ENCODE measurements at places on chromosomes 16 and 17.

- no peak for DNase-seq
These were observed 7.6 kb downstream of the PITPNA start for GRCh38 chr17:1554751-1555540.

DNA sequence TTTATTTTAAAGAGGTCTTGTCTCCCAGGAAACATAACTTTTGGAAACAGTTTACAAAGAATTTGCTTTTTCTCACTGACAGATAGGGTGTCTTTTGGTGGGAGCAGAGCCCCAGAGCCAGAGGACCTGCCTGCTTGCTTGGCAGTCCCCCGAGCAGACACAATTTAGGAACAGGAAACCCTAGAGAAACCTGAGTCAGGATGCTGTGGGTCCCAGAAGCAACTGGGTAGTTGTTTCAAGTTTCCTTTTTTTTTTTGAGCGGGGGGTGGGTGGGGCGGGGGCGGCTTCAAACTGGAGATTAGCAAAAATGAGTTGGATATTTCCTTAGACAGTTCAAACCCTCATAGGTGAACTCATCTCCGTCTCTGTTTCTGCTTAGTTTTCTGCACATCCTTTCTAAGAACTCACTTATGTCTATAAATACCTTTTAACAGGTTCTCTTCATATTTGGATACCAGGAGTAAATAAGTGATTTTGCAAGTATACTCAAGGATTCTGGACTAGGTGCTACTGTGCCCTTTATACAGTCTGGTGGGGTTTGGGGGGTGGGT lies 135.1 kb downstream of the PRKCA start:
- no peak for DNase-seq

GRCh38 chr16:11006656-11007055 lies 62.3 kb downstream of the CLEC16A start:
- no peak for DNase-seq

DNA sequence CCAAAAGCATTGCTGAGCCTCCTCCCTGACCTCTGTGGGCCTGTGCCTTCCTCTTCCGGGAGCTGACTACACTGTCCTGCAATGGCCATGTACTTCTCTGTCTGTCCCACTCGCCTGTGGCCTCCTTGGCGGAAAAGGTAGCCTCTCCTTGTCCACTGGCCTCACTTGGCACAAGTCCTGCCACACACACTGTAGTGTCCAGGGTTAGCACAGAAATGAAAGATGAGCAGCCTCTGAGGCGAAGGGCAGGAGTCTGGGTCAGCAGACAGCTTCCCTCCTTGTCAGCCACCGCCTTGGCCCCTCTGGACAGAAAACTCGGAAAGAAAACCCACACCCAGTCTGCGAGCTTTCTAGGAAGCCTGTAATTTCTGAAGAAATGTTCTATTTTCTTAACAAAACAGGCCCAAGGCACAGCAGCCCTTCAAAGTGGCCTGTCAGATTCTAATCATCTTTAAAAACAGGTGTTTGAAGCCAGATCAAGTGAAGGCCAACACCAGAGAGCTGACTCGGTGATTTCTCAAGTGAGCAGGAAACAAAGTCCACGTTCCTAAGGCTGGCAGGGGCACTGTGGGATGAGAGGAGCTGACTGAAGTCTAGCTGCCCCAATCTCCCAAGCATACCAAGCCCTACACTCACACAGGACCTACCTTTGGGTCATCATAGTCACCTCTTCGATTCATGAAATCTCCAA lies 67.2 kb downstream of the GTF3C1 start:
- no peak for DNase-seq

DNA sequence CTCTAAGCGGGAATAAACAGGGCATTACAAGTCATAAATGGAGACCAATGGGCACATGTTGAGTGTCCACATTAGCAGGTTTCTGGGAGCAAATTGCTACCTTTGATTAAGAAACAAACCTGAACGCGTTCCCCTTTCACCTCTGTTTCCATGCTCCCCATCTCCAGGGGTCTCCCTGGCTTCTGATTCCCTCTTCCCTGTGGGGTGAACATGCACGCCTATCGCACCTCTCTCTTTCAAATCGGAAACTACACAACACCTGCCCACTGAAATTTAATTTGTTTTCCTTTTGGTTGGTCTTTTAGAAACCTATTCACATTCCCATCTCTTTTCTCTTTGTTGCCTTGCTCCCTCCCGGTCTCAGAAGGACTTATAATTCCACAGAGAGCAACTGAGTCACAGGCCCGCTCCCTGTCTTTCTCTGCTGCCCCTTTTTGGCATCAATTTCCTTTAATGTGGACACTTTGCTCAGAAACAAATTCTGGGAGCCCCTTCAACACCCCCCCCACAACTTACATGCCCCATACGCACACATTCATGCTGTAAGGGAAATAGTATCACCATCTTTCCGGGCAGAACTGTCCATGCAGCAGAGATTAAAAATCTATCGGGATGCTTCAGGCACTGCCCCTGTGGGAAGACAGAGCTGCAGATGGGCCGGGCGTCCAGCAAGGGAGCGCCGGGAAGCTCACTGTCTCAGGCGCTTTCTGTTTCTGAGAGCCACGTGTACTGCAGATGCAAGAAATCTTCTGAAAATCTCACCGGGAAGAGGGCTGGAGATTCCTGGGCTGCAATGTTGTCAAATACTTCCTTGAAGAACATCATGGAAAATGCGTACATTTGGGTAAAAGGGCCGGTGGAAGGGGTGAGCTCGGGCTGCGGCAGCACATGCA lies 7.2 kb upstream of the FOXF1 start:
- DNase-seq: no peak

GRCh38 chr16:15834502-15834901 lies 22.3 kb downstream of the MYH11 start:
- DNase-seq: no peak

DNA sequence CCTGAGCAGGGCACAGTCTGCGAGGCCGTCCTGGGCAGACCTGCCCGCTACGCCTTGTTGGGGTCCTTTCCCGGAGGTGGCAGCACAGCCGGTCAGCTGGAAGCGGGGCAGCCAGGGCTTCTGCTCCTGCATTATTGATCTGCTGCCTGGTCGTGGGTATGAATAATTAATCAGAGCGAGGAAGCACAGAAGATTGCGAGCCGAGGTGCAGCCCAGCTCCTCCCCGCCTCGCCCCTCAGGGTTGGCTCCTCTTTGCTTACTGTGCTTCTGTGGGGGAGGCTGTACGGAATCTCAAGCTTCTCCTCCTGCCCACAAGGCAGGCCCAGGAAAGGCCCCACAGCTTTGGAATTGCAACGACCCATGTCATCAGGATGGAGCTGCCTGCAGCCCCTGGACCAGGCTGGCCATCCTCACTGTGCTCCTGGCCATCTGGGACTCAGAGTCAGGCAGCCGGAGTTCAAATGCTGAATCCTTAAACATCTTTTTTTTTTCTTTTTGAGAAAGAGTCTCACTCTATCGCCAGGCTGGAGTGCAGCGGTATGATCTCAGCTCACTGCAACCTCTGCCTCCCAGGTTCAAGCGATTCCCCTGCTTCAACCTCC lies 25.6 kb downstream of the TRARG1 start:
- no peak for DNase-seq

DNA sequence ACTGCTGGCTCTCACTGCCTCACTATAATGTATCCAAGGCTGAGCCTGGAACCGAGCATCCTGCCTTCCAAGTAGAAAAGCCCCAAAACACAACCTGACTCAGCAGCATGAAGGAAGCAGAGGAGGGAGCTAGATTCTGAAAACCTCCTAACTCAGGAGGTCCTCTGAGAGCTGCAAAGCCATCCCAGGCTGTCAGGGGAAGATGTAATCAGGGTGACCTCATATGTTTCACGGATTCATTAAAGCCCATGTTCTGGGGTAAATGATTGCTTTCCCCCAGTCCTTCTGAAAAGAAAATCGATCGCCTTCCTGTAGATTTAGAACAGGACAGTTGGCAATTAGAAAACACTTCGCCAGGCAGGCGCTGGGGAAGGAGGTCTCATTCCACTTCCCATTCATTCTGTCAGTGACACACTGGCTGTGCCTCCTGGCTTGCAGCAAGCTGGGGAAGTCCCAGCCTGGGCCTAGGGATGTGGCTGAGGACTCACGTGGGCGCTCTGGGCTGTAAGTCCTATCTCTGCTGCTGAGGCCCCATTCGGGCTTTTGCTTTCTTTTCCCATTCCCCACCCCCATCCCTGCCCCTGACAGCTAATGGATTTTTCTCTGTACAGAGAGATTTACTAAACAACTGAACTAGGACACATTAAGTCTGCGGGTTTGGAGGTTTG lies 75.7 kb upstream of the TMEM132E start:
- no peak for DNase-seq

GRCh38 chr17:61450641-61451537 lies 1.3 kb upstream of the TBX4 start:
- DNase-seq: no peak

GRCh38 chr17:8985054-8985701 lies 19.7 kb upstream of the PIK3R5 start:
- DNase-seq: no peak

- no peak for DNase-seq
These were observed 18.3 kb downstream of the ZSWIM7 start for GRCh38 chr17:15981208-15981607.

GRCh38 chr16:84500531-84500930 lies 3.9 kb downstream of the MEAK7 start:
- DNase-seq: no peak

GRCh38 chr17:78049609-78050008 lies 78.9 kb downstream of the TMC6 start:
- DNase-seq: no peak

- no peak for DNase-seq
These were observed 662.2 kb downstream of the TOX3 start for GRCh38 chr16:51884773-51885172.

DNA sequence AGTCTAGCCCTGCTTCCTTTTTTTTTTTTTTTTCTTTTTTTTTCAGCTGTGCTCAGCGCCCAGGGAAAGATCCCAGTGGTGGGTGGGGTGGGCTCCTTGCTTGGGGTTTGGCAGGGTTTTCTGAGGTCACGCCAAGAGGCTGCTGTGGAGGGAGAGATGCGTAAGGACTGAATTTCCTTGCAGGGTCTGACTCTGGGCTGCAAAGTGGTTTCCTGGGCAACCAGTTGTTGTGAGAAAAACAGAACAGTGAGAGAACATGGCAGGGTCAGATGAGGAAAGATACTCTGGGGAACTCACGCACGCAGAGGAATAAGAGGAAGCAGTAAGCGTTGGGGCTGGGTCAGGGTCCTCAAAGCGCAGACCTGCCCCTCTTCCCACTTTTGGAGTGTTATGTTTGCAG lies 119.5 kb downstream of the IRF8 start:
- no peak for DNase-seq

GRCh38 chr16:48091117-48091516 lies 64.7 kb downstream of the ABCC12 start:
- DNase-seq: no peak

DNA sequence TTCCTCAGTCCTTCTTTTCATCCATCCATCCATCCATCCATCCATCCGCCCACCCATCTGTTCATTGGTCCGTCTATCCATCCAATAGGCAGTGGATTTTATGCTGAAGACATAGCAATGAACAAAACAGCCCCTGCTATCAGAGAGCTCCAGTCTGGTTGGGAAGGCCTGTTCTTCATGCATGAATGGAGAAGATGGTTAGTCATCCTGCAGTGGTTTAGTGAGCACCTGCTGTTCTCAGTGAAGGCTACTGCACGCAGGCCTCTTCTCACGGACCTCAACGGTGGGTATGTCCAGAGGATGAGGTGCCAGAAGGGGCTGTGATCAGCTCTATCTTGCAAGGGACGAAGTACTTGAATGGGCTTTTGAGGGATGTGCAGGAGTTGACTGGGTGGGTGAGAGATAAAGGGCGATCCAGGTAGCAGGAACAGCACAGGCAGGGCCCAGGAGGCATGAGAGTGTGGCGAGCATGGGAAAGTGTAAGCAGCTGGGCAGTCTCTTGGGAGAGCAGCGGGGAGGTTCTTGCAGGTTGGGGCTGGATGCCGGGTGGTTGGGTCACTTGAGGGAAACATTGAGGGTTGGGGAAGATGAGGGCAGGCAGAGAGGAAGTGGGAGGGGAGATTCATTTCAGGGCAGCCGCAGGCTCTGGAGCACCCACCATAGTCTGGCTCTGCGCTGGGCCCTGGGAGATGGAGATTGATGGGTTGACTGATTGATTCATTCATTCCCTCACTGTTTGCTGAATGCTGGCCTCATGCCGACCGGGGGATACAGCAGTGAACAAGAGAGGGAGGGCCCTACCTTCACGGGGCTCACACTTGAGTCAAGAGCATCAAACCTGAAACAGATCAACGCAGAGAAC lies 115.0 kb upstream of the CIBAR2 start:
- DNase-seq: no peak

GRCh38 chr17:42135664-42136653 lies 13.4 kb downstream of the HSPB9 start:
- DNase-seq: no peak

DNA sequence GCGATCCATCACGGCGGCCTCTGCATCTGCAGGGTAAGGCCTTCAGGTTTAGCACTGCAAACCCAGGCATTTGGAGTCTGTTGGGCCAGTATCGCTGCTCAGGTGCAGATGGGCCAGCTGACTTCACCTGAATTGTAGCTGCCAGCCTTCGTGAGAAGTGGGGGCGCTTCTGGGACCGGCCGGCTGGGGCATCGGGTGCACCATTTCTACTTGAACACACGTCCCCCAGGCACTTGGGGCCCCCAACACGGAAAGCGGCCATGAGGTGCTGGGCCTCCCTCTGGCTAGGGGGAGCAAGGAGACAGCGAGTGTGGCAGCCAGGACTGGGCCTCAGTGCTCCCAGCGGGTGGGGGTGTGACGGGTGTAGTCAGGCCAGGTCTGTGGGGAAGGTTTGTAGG lies 767.6 kb downstream of the KCNJ18 start:
- DNase-seq: no peak

GRCh38 chr16:1590366-1590765 lies 21.5 kb downstream of the IFT140 start:
- DNase-seq: no peak

Data from activated T-helper 1 cell treated with Interleukin-2 at 50 U/mL for 16 hours (primary cell).